Occipital lobe (tissue), 3 donors: ENCODE measurements at places on chromosomes 5 and 9. TPM values are rescaled to one million over a fixed set of nuclear protein-coding genes. Genes with fewer than 3 reads are reported as not detected.

Gene RANBP3L
- 14.7 TPM for total RNA-seq

- DNase-seq: no peak
Measured at GRCh38 chr5:57442080-57442839, 40.4 kb downstream of the ACTBL2 start.

GRCh38 chr5:119031011-119031886, 39.6 kb upstream of the DMXL1 start:
- no peak for DNase-seq

DNA sequence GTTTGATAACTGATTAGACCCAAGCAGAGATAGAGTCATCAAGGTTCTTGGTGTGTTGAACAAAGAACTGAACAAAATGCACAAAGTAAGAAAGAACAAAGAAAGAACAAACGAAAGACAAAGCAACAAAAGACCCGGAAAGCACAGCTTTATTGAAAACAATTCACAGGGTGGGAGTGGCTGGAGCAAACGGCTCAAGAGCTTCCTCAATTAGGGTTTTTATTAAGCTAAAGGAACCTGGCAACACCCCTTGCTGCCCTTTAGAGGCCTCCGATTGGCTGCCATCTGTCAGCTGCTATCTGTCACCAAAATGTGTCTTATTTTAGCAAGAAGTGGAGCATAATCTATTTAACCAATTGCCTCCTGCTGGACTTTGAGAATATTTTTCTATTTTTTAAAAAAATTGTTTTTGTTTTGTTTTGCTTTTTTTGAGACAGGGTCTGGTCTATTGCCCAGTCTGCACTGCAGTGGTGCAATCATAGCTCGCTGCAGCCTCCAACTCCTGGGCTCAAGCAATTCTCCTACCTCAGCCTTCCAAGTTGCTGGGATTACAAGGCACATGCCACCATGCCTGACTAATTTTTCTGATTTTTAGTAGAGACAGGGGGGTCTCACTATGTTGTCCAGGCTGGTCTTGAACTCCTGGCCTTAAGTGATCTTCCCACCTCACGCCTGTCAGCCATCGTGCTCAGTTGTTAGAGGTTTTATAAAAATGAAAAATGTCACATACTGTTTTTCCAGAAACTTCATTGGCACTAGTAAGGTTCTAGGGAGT, 7.7 kb upstream of the ABO start:
- DNase-seq: no peak

- no peak for DNase-seq
Measured at GRCh38 chr5:38291355-38291754, 33.0 kb downstream of the EGFLAM start.

Gene ENG
- 0.16 TPM for total RNA-seq

Gene ARHGAP26
- total RNA-seq: 10.6 TPM

DNA sequence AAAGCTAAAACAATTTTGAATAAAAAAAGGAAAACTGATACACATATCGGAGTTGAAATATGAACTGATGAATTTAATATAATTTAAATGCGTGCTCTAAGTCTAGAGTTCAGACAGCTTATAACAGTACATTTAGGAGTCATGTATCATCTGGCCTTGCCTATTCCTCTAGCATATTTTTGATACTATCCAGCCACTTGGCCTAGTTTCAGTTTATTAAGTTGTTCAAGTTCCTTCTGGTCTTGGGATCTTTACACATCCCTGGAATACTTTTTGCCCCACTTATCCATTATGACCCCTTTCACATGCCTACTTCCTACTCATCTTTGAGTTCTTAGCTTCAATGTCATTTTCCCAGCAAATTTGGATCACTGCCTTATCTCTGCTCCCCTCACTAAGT, 192.4 kb upstream of the EFNA5 start:
- DNase-seq: no peak

GRCh38 chr5:97136475-97136874, 5.9 kb downstream of the LIX1 start:
- no peak for DNase-seq

DNA sequence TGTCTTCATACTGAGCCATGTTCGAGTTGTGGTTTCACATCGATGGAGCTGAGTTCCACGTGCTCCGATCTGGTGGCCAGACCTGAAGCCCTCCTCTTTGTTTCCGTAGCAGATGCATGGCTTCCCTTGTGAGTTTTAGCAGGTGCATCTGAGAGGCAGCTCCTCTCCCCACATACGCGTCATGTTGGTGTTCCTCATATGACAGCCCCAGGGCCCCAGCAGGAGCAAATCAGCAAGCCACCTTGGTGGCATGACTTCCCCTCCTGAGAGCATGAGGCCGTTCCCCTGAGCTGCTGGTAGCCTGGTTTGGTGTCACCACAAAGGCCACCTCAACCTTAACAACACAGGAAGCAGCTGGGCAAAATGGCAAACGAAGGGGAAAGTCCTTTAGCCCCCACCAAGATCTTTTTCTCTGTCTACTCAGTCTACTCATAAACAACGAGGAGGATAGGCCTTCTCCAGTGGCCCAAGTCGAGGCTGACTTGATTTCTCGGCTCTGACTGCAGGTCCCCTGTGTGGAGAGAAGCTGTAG, 5.9 kb downstream of the CYFIP2 start:
- no peak for DNase-seq

DNA sequence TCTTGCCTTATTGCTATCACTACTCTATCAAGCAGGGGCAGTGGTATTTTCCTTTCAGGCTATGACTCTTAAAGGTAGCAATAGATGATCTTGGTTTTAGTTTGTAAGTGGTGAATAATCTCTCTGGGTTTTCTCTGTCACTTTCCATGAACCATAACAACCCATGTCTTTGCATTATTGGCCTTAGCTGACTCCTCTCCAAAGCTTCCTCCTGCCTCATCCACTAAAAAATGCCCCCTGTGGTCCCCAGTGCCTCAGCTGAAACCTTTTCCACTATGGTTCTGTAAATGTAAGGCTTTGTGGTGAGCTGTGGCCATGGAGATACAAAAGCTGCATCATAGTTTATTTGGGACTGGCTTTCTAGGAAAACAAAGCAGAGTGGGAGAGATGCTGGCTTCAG, 128.8 kb downstream of the GPBP1 start:
- no peak for DNase-seq

DNA sequence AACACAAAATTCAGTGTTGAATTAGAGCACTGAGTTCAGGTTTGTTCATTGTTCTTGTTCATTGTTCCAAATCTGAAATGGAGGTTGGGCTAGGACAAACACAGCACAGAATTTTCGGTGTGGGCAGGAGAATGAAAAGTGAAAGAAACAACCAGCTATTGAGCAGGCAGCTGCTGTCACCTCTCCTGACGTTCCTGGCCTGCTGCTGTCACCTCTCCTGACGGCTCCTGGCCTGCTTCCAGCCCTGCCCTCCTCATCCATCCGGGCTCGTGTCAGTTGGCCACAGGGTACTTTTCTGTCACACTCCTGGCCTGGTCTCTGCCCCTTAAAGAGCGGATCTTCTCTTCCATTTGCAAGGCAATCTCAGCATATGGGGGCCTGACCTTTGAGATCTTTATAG, 45.2 kb upstream of the CKMT2 start:
- no peak for DNase-seq

DNA sequence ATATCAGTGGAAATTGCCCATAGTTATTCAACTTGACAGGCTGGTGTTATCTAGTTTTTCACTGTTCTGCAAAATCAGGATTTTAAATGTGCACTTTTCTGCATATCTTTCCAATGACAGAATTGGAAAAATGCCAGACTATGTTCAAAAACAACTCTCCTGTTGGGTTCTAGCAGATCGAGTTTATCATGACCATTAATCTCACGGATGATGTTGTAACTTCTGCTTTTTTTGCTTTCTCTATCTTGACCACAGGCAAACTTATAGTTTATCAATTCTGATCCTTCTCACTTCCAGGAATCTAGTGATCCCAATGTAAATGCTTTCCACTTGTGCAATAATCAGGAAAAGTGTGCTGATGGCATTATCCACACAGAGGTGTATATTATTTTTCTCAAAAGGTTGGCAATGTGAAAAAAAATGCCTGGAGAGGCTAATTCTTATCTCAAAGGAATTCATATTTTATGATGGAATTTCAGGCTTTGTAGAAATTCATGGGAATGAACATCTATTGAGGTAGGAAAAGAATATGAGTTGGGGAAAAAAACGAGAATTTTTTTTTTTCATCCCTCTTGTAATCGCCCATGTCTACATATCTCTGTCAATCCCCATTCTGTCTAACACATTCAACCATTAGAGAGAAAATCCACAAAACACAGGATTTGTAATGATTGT, 73.6 kb upstream of the DAB2 start:
- DNase-seq: no peak

DNA sequence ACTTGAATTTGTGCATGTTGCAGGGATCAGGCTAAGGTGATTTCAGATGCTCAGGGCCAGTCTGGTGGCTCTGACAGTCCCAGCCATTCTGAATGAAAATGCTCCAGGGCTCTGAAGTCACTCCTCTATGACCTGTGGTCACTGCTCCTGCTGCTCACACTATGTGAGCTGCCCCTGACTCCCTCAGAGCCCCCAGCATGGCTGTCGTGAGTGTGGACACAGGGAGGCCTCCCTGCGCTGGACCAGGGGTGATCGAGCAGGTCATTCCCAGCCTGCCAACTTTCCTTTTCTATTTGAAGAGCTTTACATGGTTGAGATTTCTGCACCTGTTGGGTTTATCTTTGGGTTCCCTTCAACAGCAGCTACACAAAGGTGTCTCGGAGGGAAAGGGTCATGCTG, 74.5 kb downstream of the WNK2 start:
- DNase-seq: no peak
